M059J (cell line): ENCODE measurements at places on chromosomes 2 and 18.

GRCh38 chr2:127158614-127159290, 51.8 kb upstream of the BIN1 start:
- no peak for DNase-seq

- DNase-seq = peak; percentile 71
These were observed 8.0 kb downstream of the GNLY start for GRCh38 chr2:85702172-85702571.

GRCh38 chr2:122480501-122481243, 725.2 kb downstream of the TSN start:
- no peak for DNase-seq

DNA sequence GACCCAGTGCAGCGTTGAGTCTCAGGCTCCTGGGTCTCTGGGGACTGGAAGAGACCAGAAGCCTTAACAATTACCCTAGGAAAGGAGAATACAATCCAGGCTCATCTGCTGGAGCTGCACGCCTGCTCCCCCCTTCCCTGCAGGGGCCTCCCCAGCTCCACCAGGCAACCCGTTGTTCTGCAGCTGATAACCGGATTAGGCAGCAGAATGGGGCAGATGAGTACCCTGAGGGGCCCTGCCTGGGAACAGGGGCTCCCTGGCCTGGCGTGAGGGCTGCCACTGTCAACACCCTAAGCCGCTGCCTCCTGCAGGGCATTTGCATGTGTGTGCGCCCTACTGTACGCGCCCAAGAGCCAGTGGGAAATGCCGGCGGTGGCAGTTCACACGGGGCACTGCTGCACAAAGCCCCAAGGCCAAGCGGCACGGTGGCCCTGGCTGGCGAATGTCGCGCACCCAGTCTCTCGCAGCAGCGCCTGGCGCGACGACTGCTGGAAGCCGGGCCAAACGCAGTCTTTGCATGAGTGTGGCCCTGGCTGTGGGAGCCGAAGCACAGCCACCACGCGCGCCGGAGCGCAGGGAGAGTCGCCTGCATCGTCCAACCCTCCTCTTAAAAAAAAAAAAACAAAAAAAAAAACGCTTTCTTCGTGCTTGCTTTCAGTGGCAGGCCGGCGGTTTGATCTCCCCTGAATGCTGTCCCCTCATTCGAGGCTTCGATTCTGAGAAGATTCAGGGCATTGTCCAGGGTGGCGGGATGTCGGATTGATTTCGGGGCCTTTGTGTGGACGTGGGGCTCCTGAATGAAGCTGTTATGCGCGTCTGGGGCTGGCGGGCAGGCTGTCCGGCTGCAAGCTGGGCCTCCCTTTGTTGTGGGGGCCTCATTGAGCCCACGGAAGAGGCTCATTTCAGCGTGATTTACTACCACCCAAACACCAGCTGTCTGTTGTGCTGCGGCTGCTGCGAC, 63.8 kb downstream of the SETBP1 start:
- no peak for DNase-seq

- DNase-seq = peak; percentile 94
These were observed 209.9 kb downstream of the TFCP2L1 start for GRCh38 chr2:121075006-121075551.

- peak; percentile 23 for DNase-seq
These were observed 355.6 kb downstream of the PARD3B start for GRCh38 chr2:204900910-204901309.

DNA sequence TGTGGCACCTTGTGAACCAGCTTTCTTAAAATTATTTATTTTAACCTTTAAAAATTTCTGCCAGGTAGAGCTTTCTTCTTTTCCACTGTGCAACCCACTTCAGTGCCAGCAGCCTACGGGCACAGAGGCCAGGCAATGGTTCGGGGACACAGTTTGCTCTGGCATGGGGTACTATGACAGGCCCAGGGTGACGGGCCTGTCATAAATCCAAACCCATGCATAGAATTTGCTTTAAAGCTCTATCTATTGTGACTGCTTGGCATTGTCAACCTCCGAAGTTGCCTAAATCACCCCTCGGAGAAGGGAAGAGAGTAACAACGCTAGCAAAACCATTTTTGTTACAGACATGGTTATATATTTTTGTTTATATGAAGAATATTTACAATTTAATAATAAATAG, 1.5 kb downstream of the ODC1 start:
- DNase-seq = no peak

DNA sequence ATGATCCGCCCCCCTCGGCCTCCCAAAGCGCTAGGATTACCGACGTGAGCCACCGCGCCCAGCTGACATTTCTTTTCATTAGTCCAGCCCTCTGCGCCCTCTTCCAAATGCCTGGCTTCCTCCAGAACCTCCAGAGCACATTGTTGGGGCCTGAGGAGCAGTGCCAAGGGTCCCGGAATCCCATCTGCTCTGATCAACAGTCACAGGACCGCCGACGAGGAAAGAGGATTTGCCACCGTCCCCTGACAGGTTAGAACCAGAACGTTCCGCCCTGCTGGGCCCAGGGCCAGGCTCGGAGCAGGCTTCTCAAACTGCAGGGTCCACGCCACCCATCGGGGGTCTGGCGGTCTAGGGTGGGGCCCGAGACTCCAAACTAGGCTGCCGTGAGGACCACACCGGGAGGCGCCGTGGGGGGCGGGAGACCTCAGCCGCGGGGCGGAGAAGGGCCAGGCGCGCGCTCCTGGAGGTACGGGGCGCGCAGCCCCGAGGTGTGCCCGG, 36.9 kb upstream of the ITM2C start:
- DNase-seq = no peak

DNA sequence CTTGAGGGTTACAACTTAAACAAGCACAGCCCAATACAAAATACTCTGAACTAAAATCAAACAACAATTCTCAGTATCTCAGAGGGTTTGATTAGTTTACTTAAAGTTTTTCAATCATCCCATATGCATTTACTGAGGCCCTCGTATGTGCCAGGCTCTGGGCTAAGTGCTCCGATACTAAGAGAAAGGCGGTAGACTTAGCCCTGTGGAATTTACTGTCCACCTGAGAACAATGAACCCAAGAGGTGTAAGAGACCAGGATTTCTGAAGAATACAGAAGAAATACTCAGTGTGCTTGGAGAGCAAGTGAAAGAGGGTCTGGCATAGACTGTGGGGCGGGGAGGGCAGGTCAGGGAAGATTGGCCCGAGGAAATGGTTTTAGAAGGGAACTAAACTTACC, 25.1 kb upstream of the SCYGR1 start:
- no peak for DNase-seq
